Heart right ventricle (tissue), 16 donors: ENCODE measurements at places on chromosomes 1 and 21. TPM values are rescaled to one million over a fixed set of nuclear protein-coding genes. Genes with fewer than 3 reads are reported as not detected.

DNA sequence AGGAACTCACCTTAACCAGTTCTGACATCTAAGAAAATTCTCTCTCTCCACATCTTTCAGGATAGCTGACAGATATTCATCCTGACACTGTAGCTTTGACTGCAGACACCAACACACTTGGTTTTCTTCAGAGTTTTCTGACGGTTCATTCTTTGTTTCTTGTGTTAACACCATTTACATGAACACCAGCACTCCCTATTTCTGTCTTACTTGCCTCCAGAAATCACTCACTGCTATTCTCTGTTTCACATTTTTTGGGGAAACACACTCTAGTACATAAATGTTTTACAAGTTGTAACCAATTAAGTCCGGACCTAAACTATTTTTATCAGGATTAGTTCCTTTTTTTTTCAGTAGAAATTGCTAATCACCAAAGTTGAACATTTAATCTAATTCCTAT, 15.4 kb downstream of the FLVCR1 start:
- DNase-seq = no peak
- peaks cover 9% of the 10 kb centered on the region for H3K36me3 ChIP-seq
- no peak overlapping the region for H3K27ac ChIP-seq

DNA sequence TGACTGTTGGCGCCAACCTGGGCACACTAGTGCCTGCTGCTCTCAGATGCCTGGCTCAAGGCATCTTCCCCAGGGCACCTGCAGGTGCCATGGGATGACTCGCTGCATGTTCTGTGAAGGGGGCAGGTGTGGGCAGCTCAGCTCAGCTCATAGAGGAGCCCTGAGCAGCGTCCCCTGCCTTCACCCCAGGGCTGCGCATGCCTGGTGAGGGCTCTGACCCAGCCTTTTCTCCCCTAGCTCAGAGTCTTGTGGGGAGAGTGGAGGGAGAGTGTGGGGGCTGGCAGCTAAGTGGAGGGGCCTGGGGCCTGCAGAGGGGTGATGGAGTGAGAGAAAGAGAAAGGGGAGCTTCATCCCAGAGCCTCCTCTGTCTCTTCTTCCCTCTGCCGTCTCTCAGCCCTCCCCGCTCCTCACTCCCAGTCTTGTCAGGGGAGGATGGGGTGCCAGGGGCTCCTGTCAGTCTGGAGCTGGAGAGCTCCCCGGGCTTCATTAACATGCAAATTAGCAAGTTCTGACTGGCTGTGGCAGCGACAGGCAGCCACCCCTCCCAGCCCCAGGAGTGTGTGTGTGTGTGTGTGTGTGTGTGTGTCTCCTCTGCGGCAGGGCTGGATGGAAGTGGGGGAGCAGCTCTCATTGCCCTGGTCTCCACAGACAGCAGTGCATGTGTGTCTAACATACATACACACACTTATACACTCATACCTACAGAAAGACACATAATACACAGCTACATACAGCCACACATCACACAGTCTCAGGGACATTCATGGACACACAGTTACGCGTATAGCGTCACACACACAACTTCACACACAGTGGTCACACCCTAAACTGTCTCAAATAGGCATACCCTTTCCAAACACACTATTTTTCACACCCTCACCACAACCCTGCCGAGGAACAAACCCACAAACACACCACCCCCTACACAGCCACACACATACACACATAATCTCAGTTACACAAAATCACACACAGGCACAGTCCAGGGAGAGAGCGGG, 34.0 kb downstream of the FOXO6 start:
- H3K27me3 ChIP-seq = no peaks in the 10 kb centered on the region
- peaks cover 11% of the 10 kb centered on the region for H3K4me1 ChIP-seq
- H3K4me3 ChIP-seq = no peak overlapping the region
- no peak overlapping the region for H3K27ac ChIP-seq
- no peak for DNase-seq

GRCh38 chr1:113616156-113616555, 143.1 kb downstream of the PHTF1 start:
- no peaks in the 10 kb centered on the region for H3K36me3 ChIP-seq
- no peak for DNase-seq
- no peaks in the 10 kb centered on the region for H3K4me1 ChIP-seq
- no peak overlapping the region for H3K4me3 ChIP-seq
- H3K27ac ChIP-seq = no peak overlapping the region

DNA sequence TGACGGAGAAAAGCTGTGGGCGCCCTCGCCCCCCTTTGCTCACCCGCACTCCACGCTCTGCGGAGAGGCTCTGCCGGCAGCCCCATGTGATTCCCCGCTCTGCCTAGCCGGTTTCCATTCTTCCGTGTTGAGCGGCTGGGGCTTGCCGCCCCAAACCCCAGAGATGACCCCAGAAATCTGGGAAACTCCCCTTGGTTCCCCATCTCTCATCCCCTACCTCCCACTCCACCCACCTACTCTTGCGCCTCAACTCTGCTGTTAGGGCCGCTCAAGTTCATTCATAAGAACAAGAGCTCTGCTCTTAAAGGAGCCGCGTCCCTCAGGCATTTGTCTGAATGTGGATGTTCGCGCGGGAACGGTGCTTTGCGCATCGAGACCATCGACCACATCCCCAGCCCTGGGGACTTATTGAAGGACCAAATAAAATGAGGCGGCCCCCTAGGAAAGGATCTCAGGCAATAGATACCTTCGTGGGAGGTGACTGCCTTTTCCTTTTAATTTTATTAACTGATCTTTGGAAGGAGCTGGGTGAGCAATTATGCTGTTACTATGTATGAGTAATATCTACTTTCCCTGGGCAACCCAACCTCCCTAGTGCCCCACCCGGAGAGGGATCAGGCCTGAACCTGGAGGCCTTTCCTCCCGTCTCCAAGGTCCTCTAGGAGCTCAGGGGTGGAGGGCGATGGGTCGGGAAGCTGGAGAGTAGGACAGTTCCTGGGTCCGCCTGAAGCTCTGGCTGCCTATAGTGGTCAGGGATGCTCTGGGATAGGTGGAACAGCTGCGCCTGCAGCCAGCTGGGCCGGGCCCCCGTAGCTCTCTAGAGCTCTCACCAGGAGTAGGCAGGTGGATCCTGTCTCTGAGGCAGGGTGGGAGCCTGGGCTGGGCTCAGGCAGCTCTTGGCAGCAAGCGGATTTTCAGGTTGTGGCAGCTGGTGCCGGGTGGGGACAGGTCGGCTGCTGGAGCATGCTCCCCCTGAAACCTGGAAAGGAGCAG, 898 bp downstream of the MFSD2A start:
- DNase-seq = no peak
- H3K27me3 ChIP-seq = peaks cover 5% of the 10 kb centered on the region
- H3K27ac ChIP-seq = no peak overlapping the region
- no peaks in the 10 kb centered on the region for H3K36me3 ChIP-seq
- H3K4me3 ChIP-seq = peak overlapping the region; percentile 36

DNA sequence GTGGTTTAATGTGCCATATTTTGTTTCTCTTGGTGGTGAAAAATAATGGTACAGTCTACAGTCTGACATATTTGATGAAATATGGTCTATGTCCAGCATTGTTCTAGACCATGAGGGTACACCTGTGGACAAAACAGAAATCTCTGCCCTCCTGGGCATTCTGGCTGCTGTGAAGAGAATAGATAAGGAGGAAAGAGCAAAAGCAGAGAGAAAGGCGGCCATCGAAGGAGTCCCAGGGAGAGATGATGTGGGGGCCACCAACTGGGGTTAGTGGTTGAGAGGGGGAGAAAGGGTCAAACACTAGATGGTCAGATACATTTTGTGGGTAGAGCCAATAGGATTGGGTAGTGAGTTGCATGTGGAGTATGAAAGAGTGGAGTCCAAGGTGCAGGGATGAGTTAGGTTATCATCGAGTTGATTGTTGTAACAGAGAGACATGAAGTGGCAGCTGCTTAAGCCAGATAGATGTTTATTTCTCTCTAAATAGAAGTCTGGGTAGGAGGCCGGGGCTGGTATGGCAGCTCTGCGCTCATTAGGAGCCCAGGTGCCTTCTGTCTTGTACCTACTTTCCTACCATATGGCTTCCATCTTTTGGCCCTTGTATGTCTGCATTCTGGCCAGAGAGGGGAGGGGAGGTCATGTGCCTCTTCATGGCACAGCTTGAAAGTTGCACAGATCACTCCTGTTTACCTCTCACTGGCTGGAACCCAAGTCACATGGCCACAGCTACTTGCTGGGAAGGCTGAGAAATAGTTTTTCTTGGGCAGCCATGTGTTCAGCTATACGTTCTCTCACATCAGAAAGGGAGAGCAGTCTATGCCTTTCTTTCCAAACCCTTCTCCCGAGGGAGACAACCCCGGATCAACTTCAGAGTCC, 13.0 kb downstream of the UBE4B start:
- DNase-seq = no peak
- H3K4me3 ChIP-seq = no peak overlapping the region
- peaks cover 40% of the 10 kb centered on the region for H3K4me1 ChIP-seq
- peak overlapping the region; percentile 23 for H3K27ac ChIP-seq

The S100A2 gene
- total RNA-seq = 1.9 TPM

The MLLT11 gene
- 33.9 TPM for total RNA-seq

The SLC35A3 gene
- total RNA-seq = 8.1 TPM

The NECTIN4 gene
- total RNA-seq = not detected

DNA sequence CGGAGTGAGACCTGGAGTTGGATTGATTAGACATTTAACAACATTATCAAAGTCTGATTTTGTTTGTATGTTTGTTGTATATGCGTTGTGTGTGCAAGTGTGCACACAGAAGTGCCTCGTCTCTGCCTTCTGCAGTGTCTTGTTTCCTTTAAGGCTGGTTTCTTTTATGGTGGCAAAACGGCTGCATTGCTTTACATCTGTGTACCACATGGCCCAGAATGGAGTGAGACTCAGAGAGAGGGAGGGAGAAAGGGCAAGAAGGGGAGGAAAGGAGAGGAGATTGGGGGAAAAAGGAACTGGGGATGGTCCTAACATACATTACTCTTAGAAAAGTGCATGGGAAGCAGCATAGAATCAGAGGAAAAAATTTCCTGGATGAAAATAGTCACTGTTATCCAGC, 99.7 kb upstream of the WLS start:
- no peaks in the 10 kb centered on the region for H3K36me3 ChIP-seq
- H3K4me1 ChIP-seq = peaks cover 9% of the 10 kb centered on the region
- H3K27me3 ChIP-seq = no peaks in the 10 kb centered on the region
- no peak overlapping the region for H3K4me3 ChIP-seq
- no peak for DNase-seq
- no peak overlapping the region for H3K27ac ChIP-seq

- peaks cover 35% of the 10 kb centered on the region for H3K4me1 ChIP-seq
- no peak for DNase-seq
- no peaks in the 10 kb centered on the region for H3K36me3 ChIP-seq
- H3K27me3 ChIP-seq = no peaks in the 10 kb centered on the region
- no peak overlapping the region for H3K27ac ChIP-seq
Measured at GRCh38 chr1:154751690-154752089, 118.4 kb downstream of the KCNN3 start.

DNA sequence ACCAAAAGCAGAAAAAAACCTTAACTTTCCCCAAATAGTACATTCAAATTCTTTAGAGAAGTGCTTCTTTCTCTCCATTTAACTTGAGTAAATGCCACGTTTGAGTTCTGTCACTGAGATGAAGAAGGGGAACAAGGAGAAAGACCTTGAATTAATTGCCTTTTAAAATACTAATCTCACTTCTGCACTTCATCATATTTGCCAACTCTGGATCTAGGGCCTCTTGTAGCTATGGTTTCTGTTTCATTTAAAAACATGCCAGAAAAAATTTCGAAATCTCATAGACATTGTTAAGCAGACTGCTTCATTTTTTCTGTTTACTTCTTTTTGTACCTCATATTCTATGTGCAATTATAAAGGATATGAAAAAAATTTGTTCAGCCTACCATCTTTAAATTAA, 24.6 kb downstream of the MIXL1 start:
- peaks cover 2% of the 10 kb centered on the region for H3K36me3 ChIP-seq
- peak overlapping the region; percentile 0 for H3K27ac ChIP-seq
- no peak for DNase-seq
